ENCODE measurements at places on chromosomes 7 and 10.

DNA sequence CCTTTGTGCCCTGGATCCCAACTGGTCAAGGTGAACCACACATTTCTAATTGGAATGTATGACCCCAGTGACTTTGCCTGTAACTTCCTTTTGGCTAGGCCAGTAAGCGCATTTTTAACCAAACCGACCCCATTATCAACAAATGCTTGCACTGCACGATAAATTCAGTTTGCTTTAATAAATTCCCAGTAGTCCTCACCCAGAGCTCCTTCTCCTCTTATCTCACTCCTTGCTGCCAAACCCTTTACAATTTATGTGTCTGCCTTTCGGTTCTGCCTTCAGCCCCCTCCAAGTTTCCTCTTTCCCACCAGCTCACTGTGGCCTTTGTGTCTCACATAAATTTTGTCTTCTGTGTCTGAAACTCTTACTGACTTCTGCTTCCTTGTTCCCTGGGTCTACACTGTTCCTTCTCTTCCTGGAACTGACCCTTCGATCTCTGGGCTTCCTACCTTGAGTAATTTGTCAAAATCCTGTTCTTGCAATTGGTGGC, 59.0 kb downstream of the TBXAS1 start:
- no peak for DNase-seq

GRCh38 chr10:15562578-15562977, 157.1 kb downstream of the ITGA8 start:
- DNase-seq: no peak

DNA sequence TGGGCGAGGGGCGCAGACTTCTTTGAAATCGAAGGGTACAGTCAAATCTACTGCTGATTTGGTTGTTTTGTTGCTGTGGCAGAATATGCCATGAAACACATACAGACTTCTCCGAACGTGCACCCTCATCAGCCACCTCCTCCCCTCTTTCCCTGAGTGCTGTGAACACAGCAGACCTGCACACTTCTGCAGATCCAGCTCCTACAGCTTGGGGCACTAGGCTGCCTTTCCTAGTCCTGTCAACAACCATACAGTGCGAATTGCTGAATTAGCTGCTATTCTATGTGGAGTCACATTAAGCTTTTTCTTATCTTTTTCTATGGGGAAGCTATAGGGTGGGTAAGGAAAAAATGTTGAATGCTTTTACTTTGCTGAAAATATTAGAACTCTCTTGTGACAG, 57.5 kb downstream of the COL17A1 start:
- DNase-seq: no peak

GRCh38 chr7:44173911-44174693, 15.1 kb downstream of the GCK start:
- no peak for DNase-seq

- no peak for DNase-seq
Measured at GRCh38 chr10:56507033-56507432, 146.0 kb upstream of the ZWINT start.

- no peak for DNase-seq
Measured at GRCh38 chr10:60400366-60400765, 10.7 kb upstream of the ANK3 start.

DNA sequence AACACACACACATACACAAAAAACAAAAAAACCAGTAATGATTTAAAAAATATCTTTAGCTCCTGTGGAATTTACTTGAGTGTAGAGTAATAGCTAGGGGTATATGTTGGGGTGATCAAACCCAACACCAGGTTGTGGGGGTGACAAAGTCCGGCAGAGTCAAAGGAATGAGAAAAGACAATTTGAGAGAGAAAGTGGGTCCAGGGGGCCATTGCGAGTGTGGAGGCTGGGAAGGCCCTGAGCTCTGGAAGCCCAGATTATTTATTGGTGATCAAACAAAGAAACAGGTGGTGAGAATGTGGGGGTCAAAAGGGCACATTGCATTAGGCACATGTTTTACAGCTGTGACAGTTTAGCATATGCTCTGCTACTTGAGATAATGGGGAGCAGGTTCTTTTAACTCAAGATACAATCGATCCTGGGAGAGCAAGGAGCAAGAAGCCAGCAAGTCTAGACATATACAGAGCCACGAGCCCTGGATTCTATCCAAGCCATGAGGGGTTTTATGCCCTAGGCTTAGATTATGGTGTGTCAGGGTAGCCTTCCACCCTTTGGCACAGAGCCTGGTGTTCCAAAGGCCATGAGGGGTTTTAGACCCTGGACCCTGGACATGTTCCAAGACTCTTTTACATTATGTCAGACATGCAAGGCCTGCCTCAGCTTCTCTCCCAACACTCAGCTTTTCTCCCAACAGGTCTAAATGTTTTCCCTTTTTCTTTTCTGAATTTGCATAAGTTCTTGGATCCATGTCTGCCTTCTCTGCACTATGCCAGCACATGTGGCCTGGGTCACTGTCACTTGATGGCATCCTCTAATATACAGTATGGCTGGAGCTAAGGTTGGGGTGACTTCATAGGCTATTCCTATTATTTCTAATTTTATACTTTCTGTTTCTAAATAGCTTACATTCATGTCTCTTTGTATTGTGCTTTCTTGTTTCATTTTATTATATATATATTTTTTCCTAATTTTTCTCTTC, 48.6 kb upstream of the MKI67 start:
- no peak for DNase-seq

DNA sequence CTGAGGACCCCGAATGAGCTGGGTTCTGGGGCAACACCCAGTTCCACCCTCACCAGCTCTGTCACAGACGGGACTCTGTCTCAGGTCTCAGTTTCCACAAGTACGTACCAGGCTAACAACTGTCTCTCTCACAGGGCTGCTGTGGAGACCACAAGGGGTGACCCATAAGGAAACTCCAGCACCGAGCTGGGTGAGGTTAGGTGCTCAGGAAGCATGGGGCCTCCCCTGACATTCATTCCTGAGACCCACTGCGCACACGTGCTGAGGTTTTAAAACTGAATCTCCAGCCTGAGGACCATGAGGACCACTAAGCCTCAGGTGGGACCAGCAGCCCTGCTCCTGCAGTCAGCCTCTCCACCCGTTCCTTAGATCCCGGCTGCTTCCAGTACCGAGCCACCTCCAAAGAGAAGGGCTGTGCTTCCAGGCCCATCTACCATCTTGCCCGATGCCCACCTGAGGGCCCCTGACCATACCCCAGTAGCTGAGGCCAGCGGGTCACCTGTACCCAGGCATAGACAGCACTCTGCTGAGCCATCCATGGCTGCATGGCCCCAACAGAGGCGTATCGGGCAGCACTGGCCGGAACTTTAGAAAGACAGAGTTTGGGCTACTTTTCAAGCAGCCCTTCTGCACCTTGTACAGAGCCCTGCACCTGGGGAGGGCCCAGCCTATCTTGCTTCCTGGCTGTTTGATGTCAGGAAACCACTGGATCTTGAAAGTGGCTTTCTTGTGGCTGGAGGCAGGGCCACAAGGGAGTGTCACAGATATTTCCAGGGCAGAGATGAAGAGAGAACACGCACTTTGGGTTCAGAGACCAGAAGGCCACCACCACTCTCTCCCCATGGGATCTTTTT, 18.7 kb downstream of the HSPA12A start:
- peak; percentile 14 for DNase-seq

DNA sequence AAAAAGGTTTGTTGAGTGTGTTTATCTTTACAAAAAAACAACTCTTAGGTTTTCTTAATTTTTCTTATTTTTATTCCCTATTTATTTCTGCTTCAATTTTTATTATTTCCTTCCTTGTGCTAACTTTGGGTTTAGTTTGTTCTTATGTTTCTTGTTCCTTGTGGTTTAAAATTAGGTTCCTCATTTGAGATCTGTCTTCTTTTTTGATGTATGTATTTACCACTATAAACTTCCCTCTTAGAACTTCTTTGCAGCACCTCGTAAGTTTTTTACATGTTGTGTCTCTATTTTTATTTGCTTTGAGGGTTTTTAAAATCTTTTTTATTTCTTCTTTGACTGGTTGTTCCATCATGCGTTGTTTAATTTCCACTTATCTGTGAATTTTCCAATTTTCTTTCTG, 1217.1 kb upstream of the CELF2 start:
- DNase-seq: no peak

- no peak for DNase-seq
Measured at GRCh38 chr10:18424200-18424599, 227.2 kb downstream of the NSUN6 start.

- DNase-seq: no peak
Measured at GRCh38 chr10:28984431-28984830, 304.4 kb upstream of the LYZL1 start.

DNA sequence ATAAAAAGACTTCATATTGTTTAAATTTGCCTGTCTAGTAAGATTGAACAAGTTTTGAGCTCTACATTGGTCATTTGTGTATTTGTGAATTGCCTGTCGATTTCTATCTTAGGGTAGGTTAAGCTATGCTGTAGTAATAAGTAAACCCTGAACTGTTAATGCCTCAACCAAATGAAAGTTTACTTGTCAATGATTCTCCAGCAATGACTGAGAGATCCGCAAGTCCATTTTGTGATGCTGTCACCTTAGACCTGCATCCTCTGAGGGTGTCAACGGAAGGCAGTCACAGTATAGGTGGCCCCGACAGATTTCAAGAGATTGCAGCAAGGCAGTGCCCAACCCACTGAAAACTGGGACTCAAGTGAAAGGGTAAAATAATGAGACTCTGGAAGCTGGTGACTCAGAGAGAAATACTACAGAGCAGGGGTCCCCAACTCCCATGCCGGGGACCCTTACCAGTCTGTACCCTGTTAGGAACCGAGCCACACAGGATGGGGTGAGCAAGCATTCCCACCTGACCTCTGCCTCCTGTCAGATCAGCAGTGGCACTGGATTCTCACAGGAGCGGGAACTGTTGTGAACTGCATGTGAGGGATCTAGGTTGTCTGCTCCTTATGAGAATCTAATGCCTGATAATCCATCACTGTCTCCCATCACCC, 10.8 kb upstream of the PHYH start:
- DNase-seq: no peak

- DNase-seq: no peak
Measured at GRCh38 chr7:73847941-73848723, 5.8 kb upstream of the METTL27 start.

- DNase-seq: no peak
Measured at GRCh38 chr10:34523017-34523767, 291.9 kb downstream of the PARD3 start.

GRCh38 chr10:51619365-51619764, 80.0 kb downstream of the CSTF2T start:
- no peak for DNase-seq

DNA sequence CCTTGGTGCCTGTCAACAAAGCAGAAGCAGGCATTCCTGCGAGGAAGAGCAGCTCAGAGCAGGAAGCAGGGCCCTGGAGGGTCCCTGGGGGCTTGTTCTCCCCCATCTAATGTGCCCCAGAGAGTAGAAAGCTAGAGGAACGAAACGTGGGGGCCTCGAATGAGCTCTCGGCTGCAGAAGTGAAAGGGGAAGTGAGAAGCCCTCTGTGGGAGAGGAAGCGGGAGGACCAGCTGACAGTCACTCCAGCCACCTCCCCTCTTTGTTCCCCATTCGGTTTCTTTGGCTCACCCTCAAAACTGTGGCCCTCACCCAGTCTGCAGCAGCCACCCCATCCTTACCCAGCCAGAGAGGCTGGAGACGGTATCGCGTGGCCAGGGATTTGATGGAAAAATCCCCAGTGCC, 25.0 kb downstream of the C10orf105 start:
- DNase-seq: no peak

GRCh38 chr10:1687190-1687589, 50.1 kb downstream of the ADARB2 start:
- DNase-seq: no peak

GRCh38 chr7:135197343-135197742, 14.0 kb downstream of the WDR91 start:
- DNase-seq: no peak

DNA sequence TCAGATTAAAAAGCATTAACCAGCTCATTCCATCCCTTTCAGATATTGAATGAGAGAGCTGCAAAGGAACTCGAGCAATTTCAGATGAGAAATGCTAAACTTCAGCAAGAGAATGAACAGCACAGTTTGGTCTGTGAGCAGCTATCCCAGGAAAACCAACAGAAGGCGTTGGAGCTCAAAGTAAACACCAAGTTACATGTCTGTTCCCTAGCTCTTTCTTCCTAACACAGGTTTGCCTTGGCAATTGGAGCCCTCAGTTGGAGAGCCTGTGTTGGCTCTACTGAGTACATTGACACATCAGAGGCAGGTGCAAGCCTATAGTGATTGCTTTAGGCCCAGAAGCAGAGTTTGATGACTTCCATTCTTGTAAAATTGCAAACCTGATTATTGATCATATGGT, 14.7 kb downstream of the CFAP58 start:
- no peak for DNase-seq
